ENCODE measurements at places on chromosomes 4 and X.

DNA sequence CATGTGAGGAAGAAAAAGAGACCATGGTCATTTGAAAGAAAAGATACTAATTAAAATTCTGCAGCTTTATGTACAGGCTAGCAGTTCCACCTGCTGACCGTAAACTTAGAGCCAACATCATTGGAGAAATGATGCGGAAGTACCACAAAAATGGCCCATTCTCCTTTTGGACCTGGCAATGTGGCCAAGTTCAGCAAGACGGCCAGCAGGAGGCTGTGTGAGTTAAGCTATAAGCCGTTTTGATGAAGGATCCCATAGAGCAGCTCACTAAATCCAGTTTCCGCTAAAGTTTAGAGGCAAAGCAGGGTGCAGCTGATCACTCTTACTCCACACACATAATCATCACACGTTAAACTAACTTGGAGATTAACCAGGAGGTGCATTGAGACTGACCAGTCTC is 133.8 kb downstream of the LDB2 start:
- no peak for DNase-seq

- DNase-seq = peak; percentile 2
Measured at GRCh38 chrX:15497865-15498264, 2.7 kb upstream of the BMX start.

GRCh38 chr4:41991916-41992767 is 1.8 kb downstream of the SLC30A9 start:
- DNase-seq = no peak

GRCh38 chr4:98822144-98822543 is 106.8 kb downstream of the EIF4E start:
- DNase-seq = no peak

- no peak for DNase-seq
Measured at GRCh38 chr4:152537881-152538280, 2.0 kb upstream of the FBXW7 start.

DNA sequence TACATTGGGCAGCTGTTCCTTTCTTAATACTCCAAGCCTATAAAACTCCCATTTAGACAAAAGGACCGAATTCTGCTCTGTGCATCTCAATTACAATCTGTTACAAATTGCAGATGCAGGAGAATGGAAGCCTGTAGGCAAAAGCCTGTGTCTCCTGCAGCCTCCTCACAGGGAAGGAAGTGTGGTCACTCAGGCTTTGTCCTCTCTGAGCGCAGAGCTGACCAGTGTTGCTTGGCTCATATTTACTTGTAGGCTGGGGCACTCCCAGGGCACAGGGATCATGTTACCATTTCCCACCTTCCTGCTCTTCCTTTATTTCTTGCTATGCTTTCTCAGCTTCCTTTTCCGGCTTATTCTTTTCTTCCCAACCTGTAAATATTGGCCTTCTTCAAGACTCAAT is 15.7 kb downstream of the SUPT20HL2 start:
- no peak for DNase-seq

DNA sequence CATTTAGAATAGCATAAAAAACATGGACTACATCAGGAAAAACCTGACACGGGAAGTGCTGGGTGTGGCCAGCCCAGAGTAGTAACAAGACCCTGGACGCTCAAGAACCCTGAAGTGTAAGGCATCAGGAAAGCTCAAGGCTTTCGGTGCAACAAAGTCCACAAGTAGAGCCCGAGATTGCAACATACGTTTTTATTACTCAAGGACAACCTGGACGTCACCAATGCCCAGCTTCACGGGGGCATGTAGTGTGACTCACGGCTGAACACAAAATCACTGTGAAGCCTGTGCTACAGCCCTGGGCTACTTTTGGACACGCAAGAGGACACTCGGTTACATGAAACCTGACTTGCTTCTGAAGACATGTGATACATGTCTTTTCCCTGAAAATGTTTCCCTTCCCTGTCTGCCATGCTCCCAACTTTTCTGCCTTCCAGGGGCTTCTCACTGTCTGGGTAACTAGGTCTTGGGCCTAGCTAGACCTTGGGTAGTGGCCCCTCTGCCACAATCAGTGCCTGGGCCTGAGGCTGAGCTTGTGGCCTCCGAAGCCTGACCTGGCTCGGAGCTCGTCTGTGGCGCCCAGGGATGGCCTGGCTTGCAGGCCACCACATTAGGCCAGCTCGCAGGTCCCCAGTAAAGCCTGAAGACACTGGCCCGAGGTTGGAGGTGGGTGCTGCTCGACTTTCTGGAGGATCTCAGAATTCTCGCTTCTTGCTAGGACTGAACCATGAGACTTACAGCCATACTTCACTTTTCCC is 9.2 kb downstream of the IRAK1 start:
- DNase-seq = no peak

DNA sequence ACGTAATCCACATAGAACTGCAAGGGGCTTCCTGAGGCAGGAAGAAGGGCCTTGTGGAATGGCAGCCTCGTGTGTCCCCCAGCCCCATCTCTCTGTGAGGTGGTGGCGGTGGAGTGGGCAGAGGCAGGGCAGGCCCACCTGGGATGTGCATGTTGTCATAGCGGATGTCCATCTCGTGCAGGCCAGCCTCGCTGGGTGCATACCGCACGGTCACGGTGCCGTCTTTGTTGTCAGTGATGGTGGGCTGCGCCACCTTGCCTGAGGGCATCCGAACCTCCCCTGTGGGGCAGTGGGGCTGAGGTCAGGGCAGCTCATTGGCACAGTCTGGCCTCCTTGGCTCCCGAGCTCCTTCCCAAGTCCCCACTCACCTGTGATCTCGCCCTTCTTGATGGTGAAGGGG is 20.4 kb downstream of the FLNA start:
- DNase-seq = no peak

DNA sequence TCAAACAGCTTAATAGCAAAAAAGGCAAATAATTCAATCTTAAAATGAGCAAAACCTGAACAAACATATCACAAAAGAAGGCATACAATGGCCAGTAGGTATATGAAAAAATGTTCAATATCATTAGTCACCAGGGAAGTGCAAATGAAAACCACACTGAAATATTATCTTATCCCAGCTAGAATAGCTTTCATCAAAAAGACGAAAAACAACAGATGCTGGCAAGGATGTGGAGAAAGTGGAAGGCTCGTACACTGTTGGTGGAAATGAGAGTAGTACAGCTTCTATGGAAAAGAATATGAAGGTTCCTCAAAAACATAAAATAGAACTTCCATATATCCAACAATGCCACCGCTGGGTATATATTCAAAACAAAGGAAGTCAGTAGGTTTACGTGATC is 29.3 kb upstream of the ANXA10 start:
- no peak for DNase-seq

- no peak for DNase-seq
Measured at GRCh38 chr4:47485768-47486167, 693 bp downstream of the ATP10D start.

DNA sequence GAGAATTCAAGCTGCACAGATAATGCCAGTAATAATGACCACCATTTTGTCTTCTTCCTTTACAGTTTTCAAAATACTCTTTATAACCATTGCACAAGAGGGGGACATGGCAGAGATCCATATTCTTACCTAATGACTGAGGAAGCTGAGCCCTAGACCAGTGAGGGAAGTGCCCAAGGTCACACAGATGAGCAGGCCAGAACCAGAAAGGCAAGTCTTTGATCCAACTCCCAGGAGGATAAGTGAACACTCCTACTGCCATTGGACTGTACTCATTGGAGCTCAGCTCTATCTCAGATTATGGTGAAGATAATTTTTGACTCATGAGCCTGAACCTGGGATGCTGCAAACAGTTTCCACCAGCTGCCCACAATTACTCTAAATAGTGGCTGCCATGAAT is 28.6 kb downstream of the AMER1 start:
- no peak for DNase-seq

- no peak for DNase-seq
Measured at GRCh38 chr4:102734116-102734515, 26.7 kb downstream of the MANBA start.

GRCh38 chr4:113350576-113350975 is 301.1 kb downstream of the ANK2 start:
- no peak for DNase-seq

DNA sequence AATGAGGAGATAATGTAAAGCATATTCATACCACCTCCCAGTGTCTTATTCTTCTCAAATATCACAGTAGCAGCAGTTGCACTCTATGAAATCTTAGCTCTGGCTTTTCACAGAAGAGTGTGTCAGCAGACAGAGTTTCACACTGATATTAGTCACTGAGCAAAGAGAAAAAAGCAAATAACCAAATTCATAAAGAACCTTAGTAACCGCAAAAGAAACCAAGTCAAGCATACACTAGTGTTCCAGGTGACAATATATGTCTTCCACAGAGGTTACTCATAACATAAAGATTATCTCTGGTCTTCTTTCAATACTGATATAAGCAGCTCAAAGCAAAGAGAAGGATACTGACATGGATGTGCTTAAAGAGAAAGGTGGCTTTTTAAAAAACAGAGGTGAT is 181.7 kb upstream of the EDNRA start:
- no peak for DNase-seq

- DNase-seq = no peak
Measured at GRCh38 chr4:70603856-70604255, 11.8 kb downstream of the AMBN start.

GRCh38 chr4:80135702-80136058 is 61.6 kb upstream of the PRDM8 start:
- DNase-seq = no peak

DNA sequence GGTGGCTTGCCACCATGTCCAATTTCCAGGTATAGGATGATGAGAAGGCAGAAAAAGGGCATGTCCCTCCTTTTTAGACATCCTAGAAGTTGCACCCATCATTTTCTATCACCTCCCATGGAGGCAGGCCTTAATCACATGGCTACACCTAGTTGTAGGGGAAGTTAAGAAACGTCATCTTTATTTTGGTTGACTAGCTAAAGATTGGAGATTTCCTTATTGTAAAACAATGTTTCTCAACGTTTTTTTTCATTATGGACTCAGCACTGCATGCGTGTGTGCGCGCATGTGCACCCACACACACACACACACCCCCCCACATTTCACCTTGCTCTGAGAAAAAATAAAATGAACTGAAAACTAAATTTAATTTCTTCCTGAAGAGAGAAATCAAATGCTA is 2.0 kb upstream of the CXCL9 start:
- DNase-seq = no peak

DNA sequence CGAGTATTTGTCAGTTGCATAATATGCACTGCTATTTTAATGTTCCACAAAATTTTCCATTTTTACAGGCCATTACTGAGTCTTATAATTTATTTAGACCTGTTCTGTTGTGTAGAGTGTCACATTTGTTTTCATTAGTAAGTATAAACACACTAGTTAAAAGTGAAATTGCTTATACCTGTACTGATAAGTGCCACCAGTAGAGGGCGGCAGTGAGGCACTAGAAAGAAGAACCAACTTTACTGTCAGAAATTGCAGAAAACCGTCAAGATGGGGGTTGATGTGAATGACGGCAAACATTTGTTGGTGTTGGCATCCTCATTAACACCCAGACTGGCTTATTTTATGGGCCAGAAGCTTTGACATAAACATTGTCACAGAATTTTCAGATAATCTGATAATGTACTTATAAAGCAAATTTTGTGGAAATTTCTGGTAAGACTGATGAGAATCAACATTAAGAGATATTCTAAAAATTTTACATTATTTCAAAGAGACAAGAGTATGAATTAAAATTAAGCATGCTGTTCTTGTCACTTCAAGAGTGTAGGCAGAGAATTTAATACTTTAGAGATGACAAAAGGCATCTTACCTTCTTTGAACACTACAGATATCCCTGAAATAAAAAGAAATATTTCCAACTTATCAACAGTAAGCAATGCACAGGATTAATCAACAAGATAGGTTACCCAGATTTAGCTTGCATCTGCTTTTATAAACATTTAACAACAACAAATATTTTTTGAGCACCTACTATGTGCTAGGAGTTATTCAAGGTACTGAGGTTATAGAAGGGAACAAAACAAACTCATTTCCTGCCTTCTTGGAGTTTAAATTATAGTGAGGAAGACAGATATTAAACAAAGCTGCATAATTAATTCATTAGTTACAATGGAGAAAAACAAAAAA is 24.9 kb downstream of the ALPK1 start:
- DNase-seq = peak; percentile 36

DNA sequence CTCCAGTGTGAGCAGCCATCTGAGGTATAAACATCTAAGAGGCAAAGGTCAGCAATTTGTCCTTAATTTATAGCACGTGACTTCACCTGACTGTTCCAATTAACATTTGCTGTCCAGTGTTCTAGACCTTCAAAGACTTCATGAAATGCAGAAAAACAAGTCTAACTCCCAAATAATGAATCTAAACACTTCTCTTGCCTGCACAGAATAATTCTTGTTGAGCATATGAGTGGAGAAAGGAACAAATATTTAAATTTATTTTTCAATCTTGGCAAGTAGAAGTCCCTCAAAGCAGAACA is 12.0 kb downstream of the RFC1 start:
- DNase-seq = no peak

DNA sequence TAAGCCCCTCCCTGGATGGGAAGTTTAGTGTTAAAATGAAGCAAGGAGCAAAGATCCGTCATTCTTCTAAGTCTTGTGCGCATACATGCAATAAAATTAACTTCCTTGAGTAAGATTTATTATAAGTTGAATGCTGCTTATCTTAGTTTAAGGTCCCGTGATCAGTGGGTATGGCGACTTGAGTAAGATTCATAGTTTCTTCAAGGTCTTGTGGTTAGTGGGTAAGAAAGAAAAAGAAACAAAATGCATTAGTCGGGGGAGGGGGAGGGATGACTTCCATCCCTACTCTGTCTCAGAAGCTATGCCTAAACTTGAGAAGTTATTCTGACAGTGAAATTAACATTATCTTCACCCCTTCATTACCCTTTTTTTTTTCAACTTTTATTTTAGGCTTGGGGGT is 127.3 kb upstream of the MAGEB16 start:
- DNase-seq = no peak
